Esophagus squamous epithelium (tissue), 5 donors: ENCODE measurements at places on chromosomes 11 and 22. TPM values are rescaled to one million over a fixed set of nuclear protein-coding genes. Genes with fewer than 3 reads are reported as not detected.

GRCh38 chr11:67120881-67121710, 2.0 kb downstream of the KDM2A start:
- DNase-seq: no peak

- DNase-seq: peak; percentile 51
These were observed at the start of gene APOL2 for GRCh38 chr22:36239401-36240171. TSS of gene APOL2 (minus strand) at chr22:36239527. CDS start at chr22:36233162, 6,365 bp downstream.

GRCh38 chr11:11115475-11115874, 237.6 kb downstream of the CSNK2A3 start:
- DNase-seq: no peak

DNA sequence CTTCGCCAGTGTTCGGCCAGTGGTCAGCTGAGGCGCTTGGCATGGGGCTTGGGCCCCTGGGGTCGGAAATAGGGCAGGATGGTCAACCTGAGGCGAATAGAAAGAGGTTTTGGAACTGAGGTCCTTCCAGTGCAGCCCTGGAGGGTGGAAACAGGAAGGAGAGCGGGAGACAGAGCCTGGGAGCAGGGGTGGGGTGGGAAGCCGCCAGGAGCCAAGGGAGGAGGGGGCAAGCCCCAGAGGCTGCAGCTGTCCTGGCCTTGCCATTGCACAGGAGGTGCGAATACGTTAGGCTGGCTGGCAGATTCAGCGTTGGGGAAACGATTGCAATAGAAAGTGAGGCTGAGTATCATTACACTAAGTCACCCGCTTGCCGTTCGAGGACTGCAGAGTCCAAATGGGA, 13.9 kb upstream of the KCTD17 start:
- no peak for DNase-seq

GRCh38 chr11:50174975-50175374, 142.3 kb downstream of the OR4C45 start:
- DNase-seq: no peak

DNA sequence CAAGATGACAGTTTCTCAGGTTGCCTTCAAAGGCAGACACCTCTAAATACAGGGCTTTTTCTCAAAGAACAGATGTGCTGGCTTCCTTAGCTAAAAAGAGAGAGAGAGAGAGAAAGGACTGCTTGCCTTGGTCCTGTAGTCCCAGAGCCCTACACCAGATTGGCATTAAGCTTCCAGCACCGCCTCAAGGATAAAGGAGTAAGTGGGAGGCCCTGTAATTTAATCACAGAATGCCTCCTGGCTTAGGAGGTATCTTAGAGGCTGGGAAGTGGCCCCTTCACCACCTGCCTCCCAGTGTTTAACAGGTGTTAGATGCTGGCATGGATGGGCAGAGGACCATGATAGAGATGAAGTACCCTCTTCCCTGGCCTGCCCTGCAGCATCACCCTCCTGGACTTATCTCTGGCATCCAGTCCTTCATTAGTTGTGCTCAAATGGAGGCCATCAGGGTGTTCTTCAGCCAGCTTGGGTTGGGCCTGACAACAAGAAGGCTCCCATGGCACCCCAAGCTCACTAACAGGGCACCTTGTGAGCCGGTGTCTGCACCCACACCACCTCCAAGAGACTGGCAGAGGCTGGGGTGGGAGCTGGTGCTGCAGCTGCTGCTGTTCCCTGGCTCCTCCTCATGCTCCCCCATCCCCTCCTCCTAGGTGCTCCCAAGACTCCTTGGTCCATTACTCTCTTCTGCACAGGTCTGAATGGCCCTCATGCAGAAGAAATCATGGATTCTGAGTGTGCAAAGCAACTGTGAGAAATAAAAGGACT, 32.5 kb downstream of the ABCC8 start:
- no peak for DNase-seq

DNA sequence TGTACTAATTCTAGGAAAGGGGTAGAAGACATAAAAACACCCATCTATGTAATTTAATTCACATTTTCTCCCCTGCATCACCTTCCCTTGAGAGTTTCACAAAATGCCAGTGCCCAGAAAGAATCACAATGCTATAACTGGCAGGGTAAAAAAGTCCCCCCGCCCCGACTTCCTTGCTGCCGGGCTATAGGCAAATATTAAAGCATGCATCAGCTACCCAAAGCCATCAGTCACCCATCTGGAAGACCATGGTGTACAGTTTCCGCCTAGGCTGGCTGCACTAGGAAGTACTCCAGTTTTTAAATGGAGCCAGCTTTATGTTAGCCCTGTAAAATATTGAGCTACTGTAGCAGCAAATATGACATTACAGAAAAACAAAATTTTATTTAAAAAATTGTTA, 67.8 kb downstream of the ST14 start:
- DNase-seq: no peak

GRCh38 chr11:44992181-44992582, 41.5 kb upstream of the TP53I11 start:
- no peak for DNase-seq

DNA sequence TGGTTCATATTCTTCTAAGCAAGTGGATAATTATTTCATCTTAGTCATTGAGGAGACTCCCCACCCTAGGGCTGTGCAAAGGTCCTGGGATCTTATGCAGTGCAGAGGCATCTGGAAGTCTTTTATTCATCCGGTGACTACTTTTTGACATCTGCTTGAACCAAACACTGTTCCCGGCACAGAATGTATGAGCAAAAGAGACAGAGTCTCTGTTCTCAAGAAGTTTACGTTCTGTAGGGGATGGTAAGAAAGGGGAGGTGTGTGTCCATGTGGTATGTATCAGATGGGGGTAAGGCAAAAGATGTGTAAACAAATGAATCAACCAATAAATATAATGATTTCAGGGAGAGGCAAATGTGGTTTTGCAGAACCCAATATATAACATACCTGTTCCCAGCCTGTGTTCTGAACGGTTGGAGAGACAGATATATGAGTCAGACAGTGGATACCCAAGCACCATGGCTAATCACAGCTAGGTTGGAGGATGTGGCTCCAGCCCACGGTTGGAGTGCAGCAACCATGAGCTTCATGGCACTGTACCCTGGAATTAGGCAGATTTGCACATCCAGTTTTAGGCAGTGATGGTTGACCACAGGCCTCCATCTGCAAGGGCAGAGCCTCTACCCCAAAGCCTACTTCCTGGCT, 75.1 kb upstream of the CADM1 start:
- DNase-seq: no peak

DNA sequence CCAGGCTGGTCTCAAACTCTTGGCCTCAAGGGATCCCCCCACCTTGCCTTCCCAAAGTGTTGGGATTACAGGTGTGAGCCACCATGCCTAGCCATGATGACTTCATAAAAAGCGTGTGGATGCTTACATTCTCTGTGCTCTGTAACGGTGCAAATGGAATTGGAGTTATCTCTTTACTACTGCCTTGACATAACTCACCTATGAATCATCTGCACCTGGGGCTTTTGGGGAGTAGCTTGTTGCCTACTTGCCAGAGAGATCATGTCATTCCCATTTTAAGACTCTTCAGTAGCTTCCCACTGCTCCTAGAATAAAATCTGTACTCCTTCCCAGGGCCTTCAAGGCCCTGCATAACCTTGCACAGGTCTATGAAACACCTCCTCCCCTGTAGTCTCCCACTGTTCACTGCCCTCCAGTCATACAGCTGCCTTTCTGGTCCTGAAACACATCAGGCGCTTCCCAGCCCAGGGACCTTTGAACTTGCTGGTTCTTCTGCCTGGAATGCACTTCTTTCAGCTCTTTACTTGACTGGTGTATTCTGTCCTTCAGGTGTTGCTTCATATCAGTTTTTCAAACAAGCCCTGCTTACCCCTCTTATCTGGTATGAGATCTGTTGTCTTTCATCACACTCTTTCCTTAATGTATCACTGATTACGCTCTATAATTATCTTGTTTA, 19.6 kb upstream of the MOGAT2 start:
- no peak for DNase-seq

The PANX2 gene
- 4.5 TPM for total RNA-seq

The TMEM45B gene
- total RNA-seq: 127 TPM

The PATE4 gene
- not detected for total RNA-seq

The AIFM3 gene
- total RNA-seq: 1.9 TPM
